ENCODE measurements at places on chromosomes 4 and X. TPM values are rescaled to one million over a fixed set of nuclear protein-coding genes. Genes with fewer than 3 reads are reported as not detected.
A peak's percentile ranks its signal among the peaks of the same experiment; 100 is the strongest.

Gene ANTXR2
- 18.2 TPM for total RNA-seq

Gene ARSJ
- total RNA-seq: not detected

Gene NXF2
- not detected for total RNA-seq

Gene SH2D1A
- 94.6 TPM for total RNA-seq

DNA sequence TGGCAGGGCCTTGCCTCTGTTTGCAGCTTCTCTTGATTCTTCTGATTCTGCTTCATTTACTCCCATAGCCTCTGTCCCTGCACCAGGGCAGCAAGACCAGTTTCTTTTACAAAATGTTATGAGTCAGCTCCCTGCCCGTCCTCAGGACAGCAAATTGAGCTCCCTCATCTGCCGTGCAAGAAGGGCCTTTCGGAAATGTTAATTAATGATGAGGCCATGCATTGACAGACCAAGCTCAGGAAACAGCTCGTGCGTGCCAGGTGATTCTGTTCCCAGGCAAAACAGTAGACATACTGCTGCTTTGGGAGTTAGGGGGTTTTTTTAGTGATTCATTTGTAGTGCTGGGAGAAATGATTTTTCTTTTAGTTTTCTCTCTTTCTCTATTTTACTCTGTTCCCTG lies 231.7 kb downstream of the FBXW7 start:
- no peak overlapping the region for H3K4me3 ChIP-seq
- no peaks in the 10 kb centered on the region for H3K4me1 ChIP-seq
- no peak overlapping the region for H3K27ac ChIP-seq
- no peaks in the 10 kb centered on the region for H3K36me3 ChIP-seq

DNA sequence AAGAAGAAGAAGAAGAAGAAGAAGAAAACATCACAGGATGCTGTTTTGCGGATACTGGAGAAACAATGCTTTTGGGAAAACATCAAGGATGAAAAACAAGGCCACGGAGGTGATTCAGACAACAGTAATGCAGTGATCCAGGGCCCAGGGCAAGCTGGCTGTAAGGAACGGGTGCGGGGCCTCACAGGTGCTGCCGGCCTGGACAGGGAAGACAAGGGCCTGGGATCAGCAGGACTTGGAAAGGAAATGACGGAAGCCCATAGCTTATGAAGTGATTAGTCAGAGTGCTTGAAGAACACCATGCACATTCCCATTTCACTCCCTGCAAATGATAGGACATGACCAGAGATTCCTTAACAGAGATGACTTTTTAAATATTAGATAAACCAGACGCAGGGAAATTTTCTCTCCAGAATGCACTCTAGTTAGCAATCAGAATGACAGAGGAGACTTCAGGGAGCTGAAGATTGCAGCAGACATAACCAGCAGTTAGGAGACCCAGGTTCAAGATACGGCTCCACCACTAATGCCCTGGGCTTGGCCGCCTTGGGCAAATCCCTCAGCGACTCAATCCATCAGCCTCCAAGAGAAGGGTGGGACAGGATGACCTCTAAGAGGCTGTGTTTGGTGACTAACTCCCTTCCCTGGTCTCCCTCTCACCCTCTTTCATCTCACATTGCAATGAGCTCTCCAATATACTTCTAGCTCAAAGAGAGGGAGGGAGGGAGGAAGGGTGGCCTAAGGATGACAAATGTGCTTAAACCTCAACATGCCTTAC lies 54.1 kb downstream of the APBB2 start:
- H3K36me3 ChIP-seq: no peaks in the 10 kb centered on the region
- H3K4me1 ChIP-seq: no peaks in the 10 kb centered on the region
- no peak overlapping the region for H3K4me3 ChIP-seq
- no peaks in the 10 kb centered on the region for H3K27me3 ChIP-seq

GRCh38 chr4:176319151-176319703 lies 539 bp upstream of the SPCS3 start:
- H3K27ac ChIP-seq: peak overlapping the region; percentile 95
- no peak for DNase-seq
- peak overlapping the region; percentile 86 for H3K4me3 ChIP-seq
- no peaks in the 10 kb centered on the region for H3K36me3 ChIP-seq
- H3K4me1 ChIP-seq: peaks cover 37% of the 10 kb centered on the region

GRCh38 chr4:151468715-151469696 lies 60.0 kb downstream of the FHIP1A start:
- no peak for DNase-seq
- H3K4me3 ChIP-seq: no peak overlapping the region
- no peaks in the 10 kb centered on the region for H3K27me3 ChIP-seq
- no peaks in the 10 kb centered on the region for H3K36me3 ChIP-seq
- H3K4me1 ChIP-seq: no peaks in the 10 kb centered on the region

DNA sequence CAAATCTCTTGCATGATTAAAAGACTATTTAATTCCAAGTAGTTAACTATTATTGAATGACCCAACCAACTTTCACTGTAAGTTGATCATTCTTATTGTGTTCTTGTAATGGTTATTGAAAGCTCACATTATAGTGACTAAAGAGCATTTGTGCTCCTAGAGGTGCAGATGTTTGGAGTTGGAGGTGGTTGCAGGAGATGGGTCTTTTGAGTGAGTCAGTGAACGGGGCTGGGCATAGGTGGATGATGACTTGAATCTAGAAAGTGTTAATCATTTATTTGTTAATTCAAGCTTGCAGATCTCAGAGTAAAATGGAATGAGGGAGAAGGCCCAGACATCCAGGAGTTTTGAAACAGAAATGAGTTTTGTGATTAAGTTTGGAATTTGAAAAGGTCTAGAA lies 13.7 kb downstream of the NWD2 start:
- no peak overlapping the region for H3K4me3 ChIP-seq
- DNase-seq: no peak
- no peak overlapping the region for H3K27ac ChIP-seq
- no peaks in the 10 kb centered on the region for H3K27me3 ChIP-seq

DNA sequence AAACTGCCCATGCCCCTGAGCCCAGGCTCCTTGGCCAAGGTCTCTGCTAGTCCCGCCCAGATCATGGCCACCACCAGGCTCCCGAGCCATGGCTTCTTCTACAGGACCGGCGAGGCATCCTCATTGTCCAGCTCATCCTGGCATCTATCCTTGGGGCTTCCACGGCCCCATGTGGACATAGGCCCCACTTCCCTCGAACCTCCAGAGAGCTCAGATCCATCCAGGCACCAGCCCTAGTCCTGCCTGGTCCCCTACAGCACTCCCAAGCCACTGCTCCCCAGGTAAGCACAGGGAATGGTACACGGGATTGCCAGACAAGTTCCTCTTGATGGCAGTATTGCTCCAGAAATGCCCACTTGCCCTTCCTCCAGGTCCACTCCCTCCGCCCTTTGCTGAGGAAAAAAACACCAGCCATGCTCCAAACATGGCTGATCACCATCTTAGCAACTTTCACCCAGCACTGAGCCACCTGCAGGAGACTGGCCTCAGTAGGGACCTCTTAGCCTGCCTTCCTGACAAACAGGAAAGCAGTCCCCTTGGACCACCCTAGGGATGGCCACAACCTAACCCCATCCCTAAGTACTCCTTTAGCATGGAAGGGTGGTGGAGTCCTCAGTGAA lies 272.1 kb upstream of the AGTR2 start:
- H3K36me3 ChIP-seq: no peaks in the 10 kb centered on the region
- H3K27ac ChIP-seq: no peak overlapping the region
- no peaks in the 10 kb centered on the region for H3K27me3 ChIP-seq
- no peak for DNase-seq

DNA sequence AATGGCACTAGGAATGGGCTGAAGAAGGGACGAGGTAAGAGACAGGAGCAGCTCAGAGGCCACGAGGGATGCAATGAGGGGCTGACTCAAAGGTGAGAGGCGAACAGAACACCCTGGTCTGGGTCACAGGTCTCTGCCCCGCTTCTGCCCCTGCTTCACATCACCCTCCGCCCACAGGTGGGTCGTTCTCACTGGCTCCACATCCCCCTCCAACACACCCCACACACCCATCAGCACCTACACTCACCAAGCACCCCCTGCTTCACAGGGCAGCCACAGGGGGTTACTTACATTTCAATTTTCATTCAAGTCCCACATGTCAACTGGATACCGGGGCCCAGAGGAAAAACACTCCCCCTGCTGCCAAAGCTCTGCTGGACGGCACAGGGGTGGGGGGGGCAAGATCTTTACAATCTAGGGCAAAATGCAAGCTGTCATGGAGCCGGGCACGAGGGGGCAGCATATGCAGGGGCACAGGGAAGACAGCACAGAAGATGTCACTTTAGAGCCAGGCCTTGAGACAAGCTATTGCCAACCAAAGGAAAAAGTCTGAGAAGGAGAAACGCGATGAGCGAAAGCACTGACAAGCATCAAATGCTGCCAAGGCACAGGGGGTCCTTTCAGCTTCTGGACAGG lies 94.0 kb downstream of the AFAP1 start:
- H3K27ac ChIP-seq: no peak overlapping the region
- H3K4me3 ChIP-seq: no peak overlapping the region
- no peaks in the 10 kb centered on the region for H3K27me3 ChIP-seq
- DNase-seq: no peak
- H3K36me3 ChIP-seq: peaks cover 10% of the 10 kb centered on the region
- H3K4me1 ChIP-seq: peaks cover 16% of the 10 kb centered on the region

DNA sequence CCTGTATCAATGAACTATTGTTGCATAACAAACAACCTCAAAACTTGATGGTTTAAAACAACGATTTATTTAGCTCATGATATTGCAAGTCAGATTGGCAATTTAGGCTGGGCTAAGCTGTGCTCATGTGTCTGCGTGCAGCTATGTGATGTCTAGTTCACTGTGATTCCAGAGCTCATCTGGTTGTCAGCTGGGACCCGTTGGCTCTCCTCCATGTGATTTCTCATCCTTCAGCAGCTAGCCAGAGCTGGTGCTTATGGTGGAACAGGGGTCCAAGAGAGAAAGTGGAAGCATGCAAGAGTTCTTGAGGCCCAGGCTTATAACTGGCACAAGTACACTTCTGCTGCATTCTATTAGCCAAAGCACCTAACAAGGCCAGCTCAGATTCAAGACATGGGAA lies 28.8 kb upstream of the TRPC3 start:
- peaks cover 3% of the 10 kb centered on the region for H3K4me1 ChIP-seq
- no peak overlapping the region for H3K4me3 ChIP-seq
- H3K27ac ChIP-seq: no peak overlapping the region
- no peak for DNase-seq
- no peaks in the 10 kb centered on the region for H3K27me3 ChIP-seq

GRCh38 chr4:161287678-161288352 lies 876.0 kb downstream of the FSTL5 start:
- no peak for DNase-seq
- H3K36me3 ChIP-seq: no peaks in the 10 kb centered on the region
- no peaks in the 10 kb centered on the region for H3K27me3 ChIP-seq
- H3K27ac ChIP-seq: no peak overlapping the region

- no peaks in the 10 kb centered on the region for H3K36me3 ChIP-seq
- H3K4me3 ChIP-seq: no peak overlapping the region
- H3K27ac ChIP-seq: no peak overlapping the region
- DNase-seq: no peak
- no peaks in the 10 kb centered on the region for H3K27me3 ChIP-seq
Measured at GRCh38 chr4:174156239-174156826, 127.1 kb downstream of the FBXO8 start.

DNA sequence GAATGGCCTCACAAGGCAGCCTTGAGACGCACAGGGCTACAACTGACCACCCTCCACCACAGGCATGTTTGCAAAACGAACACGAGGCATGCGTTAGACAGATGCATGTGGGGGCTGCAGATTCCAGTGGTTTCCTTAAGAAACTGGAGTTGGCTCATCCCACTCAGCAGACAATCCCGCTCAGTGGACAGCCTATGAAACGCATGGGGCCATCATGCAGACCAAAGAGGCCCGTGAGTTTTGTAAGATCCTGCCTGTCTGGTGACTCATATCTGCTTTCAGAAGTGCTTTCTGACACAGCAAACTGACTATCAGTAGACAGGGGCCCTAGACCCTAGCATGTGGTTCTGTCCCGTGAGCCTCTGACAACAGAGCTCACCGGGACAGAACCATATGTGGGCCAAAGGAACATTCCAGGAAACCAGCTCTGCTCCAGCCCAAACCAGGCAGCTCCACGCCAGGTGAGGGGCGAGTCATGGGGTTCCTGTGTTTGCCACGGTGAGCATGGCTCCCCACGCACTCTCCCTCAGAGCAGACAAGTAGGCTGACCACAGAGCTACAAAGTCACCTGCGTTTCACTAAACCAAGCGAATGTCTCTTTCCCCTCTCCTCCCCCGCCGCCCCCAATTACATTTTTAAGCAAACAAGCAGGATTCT lies 74.4 kb downstream of the MTMR1 start:
- no peak overlapping the region for H3K4me3 ChIP-seq
- H3K27ac ChIP-seq: no peak overlapping the region
- H3K4me1 ChIP-seq: no peaks in the 10 kb centered on the region
- no peak for DNase-seq

GRCh38 chr4:48752246-48752645 lies 27.8 kb downstream of the FRYL start:
- peaks cover 8% of the 10 kb centered on the region for H3K4me1 ChIP-seq
- no peak overlapping the region for H3K4me3 ChIP-seq
- H3K27me3 ChIP-seq: no peaks in the 10 kb centered on the region
- no peaks in the 10 kb centered on the region for H3K36me3 ChIP-seq
- H3K27ac ChIP-seq: no peak overlapping the region

DNA sequence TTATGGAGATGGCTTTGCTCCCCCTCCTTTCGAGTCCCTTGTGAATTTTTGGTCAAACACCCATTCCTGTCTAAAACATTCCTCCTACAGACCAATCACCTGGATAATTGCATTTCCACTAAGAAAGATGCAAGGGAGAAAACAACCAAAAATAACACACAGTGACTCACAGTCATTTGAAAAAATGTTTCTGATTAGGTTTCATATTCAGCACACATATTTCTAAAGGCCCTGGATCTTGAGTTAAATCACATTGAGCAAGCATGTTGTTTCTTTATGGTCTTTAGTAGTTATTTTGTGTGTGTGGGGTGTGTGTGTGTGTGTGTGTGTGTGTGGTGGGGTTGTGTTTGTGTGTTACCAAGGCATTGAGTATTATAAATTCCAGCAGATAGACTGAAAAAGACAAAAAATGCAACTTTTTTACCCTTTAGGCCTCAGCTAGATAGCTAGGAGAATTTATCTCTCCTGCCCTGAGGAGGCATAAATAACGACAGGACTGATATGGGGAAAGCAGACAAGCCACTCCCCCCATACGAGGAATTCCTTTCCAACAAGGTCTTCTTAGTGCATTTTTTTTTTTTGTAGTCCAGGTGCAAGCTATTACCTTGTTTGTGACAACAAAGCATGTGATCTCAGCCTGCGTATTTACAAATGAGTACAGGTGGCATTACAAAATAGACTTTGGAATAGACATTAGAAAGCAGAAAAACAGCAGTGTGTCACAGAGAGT lies 265.4 kb upstream of the ADGRL3 start:
- no peaks in the 10 kb centered on the region for H3K27me3 ChIP-seq
- no peak for DNase-seq
- H3K27ac ChIP-seq: no peak overlapping the region
- H3K36me3 ChIP-seq: no peaks in the 10 kb centered on the region
- H3K4me1 ChIP-seq: no peaks in the 10 kb centered on the region

GRCh38 chr4:61994036-61994435 lies 793.9 kb downstream of the ADGRL3 start:
- H3K4me3 ChIP-seq: no peak overlapping the region
- no peaks in the 10 kb centered on the region for H3K4me1 ChIP-seq
- H3K36me3 ChIP-seq: no peaks in the 10 kb centered on the region

GRCh38 chr4:5395781-5396180 lies 312.6 kb downstream of the EVC2 start:
- no peak overlapping the region for H3K4me3 ChIP-seq
- H3K27ac ChIP-seq: no peak overlapping the region
- no peak for DNase-seq
- H3K4me1 ChIP-seq: no peaks in the 10 kb centered on the region
- H3K36me3 ChIP-seq: no peaks in the 10 kb centered on the region
